ENCODE measurements at places on chromosomes 1 and 21.
A peak's percentile ranks its signal among the peaks of the same experiment; 100 is the strongest.

- no peak for DNase-seq
Measured at GRCh38 chr1:234109840-234110239, 205.4 kb downstream of the SLC35F3 start.

GRCh38 chr1:114152508-114153260, 985 bp downstream of the SYT6 start:
- DNase-seq = no peak

- no peak for DNase-seq
Measured at GRCh38 chr1:119903443-119903835, 7.1 kb upstream of the ADAM30 start.

DNA sequence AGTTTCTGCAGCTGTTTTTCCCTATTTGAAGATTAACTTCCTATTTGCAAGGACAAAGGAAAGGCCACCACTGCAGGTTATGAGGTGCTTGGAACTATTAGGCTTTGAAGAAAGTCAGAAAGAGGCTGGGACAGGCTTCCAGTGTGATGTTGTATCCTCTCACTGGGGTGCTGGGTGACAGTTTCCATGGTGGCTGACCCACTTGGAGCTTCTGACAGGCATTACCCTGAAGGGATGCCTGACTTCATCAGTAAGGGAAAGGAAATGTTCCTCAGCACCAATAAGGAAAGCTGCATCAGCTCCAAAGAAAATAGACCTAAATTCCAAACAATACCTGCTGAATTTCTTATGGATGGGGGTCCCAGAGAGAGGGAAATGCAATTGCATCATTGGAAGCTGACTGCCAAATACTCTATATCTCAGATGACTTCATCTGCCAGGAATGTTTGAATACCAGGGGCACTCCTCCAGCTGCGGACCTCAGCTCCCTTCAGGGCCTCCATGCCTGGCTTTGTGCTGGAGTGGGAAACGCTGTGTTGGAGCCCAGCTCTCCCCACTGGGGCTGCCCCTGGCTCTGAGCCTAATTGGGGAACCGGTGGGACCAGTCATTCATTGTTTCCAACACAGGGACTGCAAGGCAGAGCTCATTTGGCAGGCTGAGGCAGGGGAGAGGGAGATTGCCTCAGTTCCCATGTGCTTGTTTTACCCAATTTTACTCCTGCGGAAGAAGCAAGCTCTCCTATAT, 76.6 kb downstream of the RGL1 start:
- DNase-seq = peak; percentile 45
